Caudate nucleus (tissue), 63 donors: ENCODE measurements at places on chromosomes 1 and 21.

DNA sequence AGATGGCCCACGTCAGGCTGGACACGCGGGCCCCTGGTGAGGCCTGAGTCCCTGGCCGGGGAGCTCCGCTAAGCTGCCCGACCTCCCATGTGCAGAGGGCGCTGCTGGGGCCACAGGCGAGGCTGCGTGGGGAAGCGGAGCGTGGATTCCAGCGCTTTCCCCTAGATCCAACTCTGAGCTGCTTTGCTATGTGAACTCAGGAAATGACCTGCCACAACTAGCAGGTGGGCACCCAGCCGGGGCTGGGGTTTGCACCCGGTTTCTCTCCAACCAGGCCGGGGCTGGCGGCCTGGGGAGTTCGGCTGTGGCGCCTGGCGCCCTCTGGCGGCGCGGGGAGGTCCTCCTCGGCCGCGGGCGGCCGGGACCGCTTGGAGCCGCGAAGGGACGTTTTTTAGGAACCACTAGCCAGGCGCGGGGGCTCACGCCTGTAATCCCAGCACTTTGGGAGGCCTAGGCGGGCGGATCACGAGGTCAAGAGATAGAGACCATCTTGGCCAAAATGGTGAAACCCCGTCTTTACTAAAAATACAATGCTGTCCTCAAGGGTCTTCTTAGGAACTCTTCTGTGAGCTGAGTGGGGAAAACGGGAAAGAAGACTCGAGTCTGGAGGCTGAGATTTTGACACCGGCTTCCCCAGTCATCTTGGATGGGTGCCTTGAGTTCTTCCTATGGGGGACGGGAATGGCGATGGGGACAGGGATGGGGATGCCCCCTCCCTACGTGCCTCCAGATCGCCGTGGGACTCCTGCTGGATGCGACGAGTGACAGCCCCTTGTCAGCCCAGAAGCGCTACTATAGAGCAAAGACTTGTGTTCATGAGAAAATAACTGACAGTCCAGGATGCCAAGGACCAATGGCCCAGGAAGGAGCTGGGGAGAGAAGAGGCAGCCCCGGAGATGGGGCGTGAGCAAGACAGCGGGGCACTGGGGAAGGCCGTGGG lies 12.6 kb downstream of the PYCR2 start:
- no peak for DNase-seq

DNA sequence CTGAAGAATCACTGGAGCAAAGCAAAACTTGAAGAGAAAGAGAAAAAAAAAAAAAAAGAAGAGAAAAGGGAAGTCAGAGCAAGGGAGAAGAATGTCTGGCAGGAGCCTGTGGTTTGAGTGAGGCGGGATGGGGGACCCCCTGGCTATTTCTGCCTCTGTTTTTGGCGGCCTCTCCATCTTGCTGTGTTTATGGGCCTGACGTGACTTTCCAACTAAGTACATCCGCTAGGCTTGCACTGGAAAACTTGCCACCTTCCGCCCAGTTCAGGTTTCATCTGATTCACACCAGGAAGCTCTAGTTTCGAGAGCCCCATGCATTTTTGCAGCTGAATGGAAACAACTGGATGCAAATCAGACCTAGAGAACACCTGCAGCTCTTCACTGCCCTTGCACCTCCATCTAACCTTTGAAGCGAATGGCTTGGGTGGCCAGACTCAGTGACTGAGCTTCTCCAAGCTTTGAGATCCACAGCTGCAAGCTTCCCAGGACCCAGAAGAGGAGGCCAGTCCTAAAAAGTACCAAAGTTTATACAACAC lies 28.0 kb downstream of the TBX15 start:
- DNase-seq, result no peak

- DNase-seq, result no peak
Observed at GRCh38 chr1:222976453-222976852, 161.6 kb downstream of the DISP1 start.

DNA sequence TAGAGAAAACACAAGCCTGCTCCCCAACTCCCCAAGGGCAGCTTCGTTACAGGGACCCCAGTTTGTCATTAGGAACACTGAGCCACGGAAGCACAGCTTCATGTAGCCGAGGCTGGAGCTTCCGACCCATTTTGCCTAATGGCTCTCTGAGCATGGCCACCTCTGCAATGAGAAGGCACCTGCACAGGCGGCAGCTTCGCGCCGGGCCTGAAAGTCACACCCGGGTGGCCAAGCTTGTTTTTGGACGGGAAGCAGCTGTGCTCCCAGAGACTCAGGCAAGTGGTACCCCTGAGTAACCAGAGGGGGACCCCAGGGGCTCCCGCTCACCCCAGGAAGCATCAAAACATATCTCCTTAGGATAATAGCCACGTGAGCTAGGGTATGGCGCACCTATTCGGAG lies 80.9 kb downstream of the SLC66A1 start:
- no peak for DNase-seq

DNA sequence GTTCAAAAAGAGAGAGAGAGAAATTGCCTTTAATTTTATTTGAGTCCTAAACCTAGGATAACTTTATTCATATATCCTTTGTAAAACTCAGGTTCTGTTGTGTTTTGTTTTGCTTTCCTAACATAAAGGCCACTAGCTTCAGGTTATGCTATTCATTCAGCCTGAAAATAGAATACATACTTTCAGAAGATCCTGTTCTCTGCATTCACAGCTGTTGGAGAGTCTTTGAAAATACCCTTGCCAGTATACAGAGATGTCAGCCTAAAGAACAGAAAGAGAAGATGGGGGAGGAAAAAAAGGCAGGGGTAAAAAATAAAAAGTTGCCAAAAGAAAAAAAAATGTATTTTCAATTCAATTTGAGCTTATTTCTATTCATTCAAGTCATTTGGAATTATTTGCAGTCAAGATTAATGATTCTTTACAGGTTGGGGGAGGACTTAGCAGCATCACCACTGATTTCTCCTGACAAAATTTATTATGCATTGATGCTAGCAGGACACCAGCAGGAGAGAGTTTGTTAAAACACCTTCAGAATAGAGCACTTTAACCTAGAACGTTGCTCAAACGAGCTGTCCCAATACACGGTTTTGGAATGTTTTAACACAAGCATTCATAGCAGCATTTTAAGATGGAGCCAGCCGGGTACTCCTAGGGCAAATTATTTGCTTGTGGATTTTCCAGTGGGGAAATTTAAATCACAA lies 318.5 kb downstream of the NTNG1 start:
- no peak for DNase-seq

DNA sequence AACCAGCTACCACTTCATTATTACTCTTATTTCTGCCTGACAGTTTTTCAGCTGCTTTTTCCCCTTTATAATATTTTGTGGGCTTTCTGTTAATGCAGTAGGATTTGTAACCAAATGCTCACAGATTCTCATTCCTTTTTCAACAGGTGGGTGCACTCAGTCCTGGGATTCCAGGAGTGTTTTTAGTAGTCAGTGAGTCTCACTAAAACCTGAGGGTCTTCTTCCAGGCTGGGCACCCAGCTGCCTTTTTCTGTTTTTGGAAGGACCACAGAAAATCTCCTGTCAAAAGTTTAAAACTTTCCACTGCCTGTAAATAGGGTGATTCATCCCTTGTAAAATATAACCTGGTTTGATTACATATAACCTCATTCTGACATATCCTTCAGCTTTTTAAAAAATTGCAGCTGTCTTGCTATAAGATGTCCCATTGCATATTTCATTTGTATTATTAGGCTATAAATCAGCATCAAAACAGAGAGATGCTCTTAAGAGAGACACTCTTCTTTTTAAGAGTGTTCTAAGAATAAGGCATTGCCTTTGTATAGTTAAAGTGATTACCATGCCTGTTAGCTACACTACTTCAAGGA lies 16.8 kb upstream of the CEP350 start:
- DNase-seq, result no peak

- DNase-seq, result no peak
Observed at GRCh38 chr1:110298991-110299390, 40.2 kb upstream of the RBM15 start.

GRCh38 chr1:242770366-242770765 lies 245.9 kb upstream of the PLD5 start:
- DNase-seq, result no peak

DNA sequence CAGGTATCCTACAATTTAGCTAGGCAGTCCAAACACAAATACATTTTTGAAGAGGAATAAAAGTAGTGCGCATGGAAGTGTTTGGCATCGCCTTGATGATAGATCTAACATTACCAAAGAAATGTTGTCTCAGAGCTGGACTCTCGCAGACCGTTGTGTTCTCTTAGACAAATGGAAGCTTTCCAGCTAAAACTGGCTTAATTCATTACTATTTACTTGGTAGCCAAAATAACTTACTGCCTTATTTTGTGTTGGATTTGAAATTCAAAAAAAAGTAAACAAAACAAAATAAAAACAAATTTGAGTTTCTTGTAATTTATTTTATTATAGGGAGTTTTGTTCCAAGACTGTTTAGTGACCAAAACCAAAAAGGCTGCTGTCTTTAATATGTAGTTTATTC lies 51.6 kb downstream of the PDE4B start:
- no peak for DNase-seq

DNA sequence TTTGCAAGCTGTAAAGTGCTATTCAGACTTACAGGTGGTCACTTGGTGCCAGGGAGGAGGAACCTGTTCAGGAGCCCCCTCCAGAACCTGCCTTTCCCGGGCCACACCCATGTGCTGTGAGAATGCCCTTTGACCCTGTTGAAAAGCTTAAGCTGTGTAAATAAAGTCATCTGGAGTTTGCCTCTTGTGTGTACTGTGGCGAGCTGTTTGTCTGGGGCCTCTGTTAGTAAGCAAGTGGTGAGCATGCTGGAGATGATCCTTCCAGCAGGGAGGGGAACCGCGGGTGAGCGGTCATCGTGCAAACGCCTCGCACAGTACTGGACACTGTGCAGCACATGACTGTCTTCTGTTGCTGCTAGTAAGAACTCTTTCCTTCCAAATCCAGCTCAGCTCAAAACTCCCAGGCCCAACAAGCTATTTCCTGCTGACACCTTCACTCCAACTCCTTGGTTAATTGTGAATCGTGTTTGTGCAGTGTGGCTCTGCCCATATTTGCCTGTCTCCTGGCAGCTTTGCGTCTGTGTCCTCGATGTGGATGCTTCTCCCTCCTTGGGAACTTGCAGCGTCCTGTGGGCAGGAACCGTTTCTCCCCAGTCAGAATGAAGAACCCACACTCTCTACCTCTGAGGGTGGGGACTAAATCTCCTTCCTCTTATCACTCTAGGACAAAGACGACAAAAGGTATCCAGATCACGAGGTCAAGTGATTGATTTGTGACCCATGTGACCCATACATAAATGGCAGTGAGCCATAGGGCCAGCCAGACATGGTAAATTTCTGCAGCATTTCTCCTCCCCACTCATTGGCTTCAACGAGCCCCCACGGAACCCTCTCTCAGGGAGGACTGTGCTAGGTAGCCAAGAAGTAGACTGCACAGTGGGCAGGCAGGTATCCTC lies 13.9 kb upstream of the BTG2 start:
- DNase-seq, result no peak

DNA sequence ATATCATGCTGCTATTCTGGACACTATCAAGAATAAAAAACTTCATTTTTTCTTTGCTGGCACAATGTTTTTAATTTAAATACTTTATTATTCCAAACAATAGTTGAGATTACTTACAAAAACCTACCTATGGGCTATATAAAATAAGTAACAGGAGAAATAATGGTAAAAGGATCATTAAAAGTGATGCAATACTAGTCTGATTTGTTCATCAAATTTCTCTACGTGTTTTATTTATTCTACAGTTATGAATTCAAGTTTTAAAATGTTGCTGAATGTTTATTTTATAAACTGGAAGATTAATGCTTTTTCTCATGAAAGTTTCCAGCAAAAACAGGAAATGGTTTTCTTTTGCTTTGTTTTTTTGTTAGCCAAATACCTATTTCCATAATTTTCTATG lies 662.4 kb upstream of the BRINP3 start:
- no peak for DNase-seq

DNA sequence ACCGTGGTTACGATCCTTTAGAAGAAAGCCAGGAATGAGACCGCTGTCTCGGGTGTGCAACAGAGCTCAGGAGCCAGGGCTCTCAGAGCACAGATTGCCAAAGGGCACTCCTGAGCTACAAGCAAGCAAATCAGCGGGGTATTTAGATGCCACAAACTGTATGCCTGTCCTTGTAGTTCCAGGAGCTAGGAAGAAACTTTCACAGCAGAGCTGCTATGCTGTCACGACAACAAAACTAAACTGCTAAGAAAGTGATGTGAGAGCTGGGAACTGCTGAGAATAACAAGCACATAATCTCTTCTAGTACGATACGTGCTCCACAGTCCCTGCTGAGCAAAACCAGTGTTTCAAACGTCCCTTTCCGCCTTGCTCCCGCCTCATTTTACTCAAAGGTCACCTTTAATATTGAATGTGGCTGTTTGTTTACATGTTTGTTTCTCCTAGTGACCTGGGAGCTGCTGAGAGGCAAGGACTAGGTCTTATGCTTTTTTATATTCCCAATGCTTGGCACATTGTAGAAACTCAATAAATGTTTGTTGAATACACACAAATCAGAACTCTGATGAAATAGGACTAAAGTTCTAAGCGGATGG lies 14.7 kb downstream of the GREM2 start:
- DNase-seq, result no peak

DNA sequence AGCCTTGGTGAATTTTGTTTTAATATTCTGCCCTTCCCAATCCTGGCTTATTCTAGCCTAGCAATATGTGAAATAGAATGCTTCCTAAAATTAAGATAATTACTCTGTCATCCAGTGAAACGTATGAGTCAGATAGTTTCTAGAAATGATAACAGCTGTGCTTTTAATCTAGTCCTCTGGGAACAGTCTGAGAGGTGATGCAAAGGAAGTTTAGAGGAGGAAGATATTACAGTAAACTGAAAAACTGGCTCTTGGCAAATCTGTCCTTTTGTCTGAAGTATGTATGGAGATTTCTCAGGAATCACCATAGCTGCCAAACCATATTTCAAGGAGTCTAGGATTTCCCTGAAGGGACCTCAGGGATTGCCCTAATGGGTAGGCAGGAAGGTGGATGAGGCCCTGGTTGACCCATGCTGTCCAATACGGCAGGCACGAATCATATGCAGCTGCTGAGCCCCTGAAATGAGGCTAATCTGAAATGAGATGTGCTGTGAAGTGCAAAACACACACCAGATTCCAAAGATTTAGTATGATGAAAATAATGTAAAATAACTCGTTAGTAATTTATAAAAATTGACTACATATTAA lies 70.8 kb upstream of the LBR start:
- DNase-seq, result no peak
